ENCODE measurements at places on chromosomes 11 and 22. TPM values are rescaled to one million over a fixed set of nuclear protein-coding genes. Genes with fewer than 3 reads are reported as not detected.

F2 gene
- 0.26 TPM for total RNA-seq

MRGPRX4 gene
- not detected for total RNA-seq

GUCY1A2 gene
- 0.09 TPM for total RNA-seq

CD248 gene
- 7.8 TPM for total RNA-seq

CRYBB2 gene
- not detected for total RNA-seq

TMEM126B gene
- total RNA-seq, result 37.9 TPM

SMTNL1 gene
- not detected for total RNA-seq

KLHL35 gene
- total RNA-seq, result 2.9 TPM

OR8D4 gene
- not detected for total RNA-seq

TMEM179B gene
- 27.7 TPM for total RNA-seq

PRMT3 gene
- total RNA-seq, result 12.9 TPM

SPON1 gene
- 38.2 TPM for total RNA-seq

OR6T1 gene
- total RNA-seq, result not detected

SCGB1A1 gene
- total RNA-seq, result 3.2 TPM

SYNGR1 gene
- 1.1 TPM for total RNA-seq

Measured in T-cell (primary cell).